ENCODE measurements at places on chromosomes 11 and 22.

GRCh38 chr11:10898003-10898762, 40.3 kb upstream of the ZBED5 start:
- no peak for DNase-seq

DNA sequence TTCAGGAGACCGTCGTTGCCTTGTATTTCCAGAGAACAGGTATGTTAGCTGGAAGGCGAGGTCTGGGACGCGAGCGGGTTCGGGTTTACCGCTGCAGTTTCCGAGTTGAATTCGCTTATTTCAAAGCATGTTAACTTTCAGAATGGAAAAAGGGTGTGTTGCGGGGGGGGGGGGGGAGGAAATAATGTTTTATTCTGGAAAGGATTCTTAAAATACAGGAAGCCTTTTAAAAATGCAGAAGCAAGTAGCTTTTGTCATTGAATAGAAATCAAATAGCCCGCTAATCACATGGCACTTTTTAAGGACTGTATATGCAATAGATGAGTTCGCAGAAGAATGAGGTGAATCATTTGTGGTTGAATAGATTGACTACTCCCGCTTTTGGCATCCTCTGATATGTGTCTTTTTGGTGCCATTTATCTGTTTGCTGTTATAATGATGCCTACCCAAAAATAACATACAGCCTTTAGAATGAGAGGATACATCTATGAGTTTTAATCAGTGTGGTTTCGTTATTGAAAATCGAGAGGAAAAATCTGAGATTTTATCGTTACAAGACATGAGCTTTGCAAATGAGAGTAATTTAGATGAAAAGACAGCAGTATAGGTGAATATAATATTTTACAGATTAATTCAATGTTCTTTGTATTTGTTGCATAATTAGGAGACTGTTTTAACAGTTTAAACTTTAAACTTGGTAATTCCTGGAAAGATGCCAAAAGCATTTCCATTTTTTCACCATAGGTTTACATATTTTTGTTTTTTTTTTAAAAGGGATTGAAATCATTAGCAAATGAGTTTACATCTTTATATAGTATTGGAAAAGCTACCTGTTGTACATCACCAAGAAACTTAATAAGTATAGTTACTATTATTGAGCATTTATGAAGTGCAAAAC, 1.7 kb downstream of the PDE3B start:
- no peak for DNase-seq

DNA sequence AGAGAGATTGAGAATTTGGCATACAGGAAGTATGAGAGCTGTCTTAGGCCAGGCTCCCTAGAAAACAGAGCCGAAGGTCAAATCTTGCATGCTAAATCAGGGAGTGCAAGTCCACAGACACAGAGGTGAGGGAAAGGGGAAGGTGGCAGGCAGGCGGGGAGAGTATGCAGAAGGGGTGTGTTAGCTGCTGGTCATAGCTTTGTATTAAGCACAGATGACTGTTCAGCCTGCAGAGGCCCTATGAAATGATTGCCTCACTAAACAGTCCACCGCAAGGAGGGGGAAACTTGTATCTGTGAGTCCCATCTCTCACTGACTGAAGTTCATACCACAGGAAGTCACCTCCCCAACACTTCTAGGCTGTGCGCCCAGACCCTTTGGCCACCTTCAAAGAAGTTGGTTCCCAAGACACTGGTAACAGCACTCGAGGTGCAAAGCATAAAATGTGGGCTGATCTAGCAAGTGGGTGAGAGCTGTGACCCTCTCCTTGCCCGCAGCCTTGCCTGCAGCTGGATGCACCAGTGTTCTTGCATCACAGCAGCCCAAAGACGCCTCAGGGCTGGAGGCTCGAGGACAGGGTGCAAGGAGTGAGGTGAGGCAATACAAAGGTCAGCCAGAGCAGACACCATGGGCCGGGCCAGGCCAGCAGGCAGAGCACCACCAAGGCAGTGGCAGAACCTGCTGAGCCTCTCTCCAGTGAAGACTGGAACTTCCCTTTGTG, 115.3 kb upstream of the TBCEL start:
- DNase-seq, result no peak

DNA sequence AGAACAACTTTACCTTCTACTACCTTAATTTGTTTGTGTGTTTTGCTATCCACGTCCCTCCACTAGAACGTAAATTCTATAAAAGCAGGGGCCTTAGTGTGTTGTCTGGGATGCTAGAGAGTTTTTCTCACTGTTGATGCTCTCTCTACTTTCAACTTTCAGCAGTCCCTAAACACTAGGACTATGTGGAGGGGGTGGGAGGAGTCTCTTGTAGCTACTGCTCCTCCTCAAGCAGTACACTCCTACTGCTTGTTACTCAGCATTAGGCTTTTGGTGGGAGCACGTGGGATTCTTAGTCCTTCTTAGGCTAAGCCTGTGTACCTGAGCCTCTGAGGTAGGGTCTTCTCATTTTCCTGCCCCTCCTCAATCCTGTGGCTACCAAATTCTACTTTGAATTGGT, 56.3 kb downstream of the ARHGAP20 start:
- DNase-seq, result no peak

GRCh38 chr11:35373284-35373933, 45.9 kb downstream of the SLC1A2 start:
- no peak for DNase-seq

DNA sequence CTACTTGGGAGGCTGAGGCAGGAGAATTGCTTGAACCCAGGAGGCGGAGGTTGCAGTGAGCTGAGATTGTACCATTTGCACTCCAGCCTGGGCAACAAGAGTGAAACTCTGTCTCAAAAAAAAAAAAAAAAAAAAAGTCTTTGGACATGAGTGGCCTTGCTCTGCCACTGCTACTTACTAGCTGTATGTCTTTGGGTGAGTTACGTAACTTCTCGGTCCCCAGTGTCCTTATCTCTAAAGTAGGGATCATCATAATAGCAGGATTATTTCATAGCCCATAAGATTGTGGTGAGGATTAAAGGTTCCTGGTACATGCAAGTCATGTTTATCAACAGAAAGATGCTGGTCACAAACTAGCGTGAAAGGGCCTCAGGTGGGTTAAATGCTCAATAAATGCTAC, 53.9 kb upstream of the HEPHL1 start:
- DNase-seq, result no peak

DNA sequence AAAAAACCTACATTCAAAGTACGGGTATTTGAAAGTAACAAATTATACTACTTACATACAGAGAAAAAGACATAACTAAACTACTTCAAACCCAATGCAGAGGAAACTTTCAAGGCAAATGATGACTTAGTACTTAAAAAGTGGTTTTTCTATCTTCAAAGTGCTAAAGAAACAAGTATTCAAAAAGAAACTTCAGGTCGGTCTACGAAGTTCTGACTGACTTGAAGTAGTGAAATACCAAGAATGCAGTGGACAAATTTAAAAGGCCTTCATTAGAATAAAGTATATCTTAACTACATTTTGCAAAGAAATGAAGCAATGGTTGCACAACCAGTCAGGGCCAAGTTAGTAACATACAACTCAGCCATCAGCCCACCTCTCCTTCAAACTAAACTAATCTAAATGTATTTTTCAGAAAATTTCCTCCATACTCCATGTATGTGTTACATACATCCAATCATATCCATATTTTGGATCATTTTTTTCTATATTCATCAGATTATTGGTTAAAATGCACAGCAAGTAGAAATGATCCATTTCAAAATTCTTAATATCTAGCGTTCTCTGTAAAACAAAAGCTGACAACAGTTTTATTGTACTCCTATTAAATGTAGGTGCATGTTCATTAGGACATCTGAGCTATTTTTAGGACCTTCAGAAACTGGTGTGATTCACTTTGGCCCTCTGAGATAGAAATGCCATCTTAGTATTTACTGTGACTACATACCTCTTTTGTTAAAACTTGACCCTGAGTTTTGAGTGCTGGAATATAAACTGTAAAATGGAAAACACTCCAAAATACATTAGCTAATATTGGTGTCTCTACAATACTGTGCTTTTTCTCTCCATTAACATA, 49.9 kb downstream of the BIRC2 start:
- DNase-seq, result no peak

DNA sequence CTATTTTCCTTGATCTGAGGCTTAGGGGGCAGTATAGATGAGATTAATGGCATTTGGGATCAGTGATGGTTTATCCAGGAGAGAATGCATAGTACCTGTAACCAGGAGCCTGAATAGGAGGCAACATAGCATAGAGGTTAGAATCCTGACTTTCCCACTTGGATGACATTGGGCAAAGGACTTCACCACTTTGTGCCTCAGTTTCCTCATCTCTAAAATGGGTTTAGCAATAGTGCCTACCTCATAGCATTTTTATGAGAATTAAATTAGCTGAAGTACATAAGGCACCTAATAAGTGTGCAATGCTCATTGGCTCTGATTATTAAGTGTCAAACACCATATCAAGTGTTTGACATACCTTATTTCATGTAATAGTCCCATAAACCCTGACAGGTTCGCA, 30.8 kb downstream of the CD44 start:
- DNase-seq, result no peak

GRCh38 chr11:33377412-33378370, 120.5 kb downstream of the HIPK3 start:
- DNase-seq, result no peak

DNA sequence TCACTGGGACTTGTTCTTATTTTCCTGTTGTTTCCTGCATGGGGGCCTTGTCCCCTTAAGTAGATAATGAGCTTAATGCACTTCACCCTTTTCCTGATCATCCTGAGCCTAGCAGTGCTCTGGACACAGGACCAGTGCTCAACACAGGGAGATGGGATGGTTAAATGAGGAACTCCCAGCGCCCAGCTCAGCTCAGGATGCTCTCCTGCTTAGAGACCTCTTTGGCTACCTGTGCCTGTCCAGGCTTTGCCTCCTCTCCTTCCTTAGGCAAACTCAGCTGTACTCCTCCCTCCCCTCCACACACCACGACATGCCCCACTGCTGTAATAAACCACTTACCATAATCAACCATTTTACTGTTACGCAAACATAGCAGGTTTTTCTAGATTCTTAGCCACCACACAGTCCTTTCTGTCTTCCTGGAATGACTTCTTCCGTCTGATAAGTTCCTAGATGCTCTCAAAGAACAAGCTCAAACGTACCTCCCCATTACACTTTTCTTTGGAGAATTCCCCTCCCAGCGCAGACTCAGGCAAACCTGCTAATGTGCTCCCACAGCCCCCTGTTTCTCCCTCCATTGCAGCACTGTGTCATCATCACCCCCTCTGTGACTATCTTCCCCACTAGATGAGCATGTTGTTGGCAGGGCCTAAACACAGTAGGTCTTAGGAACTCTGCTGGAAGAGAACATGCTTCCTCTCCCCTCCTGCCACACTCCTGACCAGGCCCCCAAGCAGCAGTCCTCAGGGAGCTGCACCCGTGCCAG, 113.6 kb downstream of the MICAL2 start:
- DNase-seq, result no peak

DNA sequence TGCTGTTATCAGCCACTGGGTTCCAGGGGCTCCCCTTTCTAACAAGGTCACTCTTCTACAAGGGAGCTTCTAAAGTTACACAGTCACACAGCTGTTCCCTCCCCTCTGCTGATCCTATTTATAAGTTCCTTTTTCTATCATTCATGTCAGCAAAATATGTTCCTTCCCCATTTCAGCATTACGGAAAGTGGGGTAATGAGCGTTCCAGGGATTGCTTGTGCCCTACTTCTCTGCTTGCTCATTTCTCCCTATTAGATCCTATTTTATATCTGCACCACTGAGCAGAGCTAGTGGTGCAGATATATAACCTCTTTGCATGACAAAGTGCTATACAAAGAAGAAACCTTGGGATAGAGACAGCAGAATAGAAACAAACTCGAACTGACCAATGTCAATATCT, 22.7 kb upstream of the PLEKHB1 start:
- DNase-seq, result no peak

- DNase-seq, result no peak
Observed at GRCh38 chr11:297586-298405, 1.5 kb downstream of the IFITM5 start.

- DNase-seq, result no peak
Observed at GRCh38 chr11:46161201-46161600, 39.9 kb upstream of the PHF21A start.

GRCh38 chr22:49184736-49185135, 642.9 kb downstream of the BRD1 start:
- no peak for DNase-seq

DNA sequence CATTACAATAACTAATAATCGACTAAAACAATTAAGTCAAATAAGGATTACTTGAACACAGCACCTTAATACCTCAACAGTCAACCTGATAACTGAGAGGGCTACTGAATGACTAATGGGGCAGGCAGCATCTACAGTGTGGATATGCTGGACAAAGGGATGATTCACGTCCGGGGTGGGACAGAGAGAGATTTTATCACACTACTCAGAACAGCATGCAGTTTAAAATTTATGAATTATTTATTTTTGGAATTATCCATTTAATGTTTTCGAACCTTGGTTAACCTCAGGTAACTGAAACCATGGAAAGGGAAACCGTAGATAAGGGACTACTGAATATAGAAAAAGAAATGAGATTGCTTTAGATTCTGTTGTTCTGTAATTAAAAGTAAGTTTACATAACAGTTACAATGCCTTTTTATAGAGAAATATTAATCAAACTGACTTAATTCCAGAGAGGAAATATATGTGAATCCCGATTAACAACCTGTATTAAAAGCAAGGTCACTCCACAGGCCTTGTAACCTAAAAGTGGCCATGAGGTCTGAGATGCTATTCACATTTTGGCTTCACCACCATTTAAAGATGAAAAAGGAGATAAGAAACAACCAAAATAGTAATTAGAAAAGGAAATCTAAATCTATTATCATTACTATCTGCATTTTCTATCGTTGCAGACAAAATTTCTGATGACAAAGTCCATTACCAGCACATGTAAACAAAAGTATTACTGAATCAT, 119.0 kb upstream of the TP53AIP1 start:
- DNase-seq, result no peak

GRCh38 chr11:85718991-85719807, 33.2 kb upstream of the CCDC89 start:
- DNase-seq, result no peak

DNA sequence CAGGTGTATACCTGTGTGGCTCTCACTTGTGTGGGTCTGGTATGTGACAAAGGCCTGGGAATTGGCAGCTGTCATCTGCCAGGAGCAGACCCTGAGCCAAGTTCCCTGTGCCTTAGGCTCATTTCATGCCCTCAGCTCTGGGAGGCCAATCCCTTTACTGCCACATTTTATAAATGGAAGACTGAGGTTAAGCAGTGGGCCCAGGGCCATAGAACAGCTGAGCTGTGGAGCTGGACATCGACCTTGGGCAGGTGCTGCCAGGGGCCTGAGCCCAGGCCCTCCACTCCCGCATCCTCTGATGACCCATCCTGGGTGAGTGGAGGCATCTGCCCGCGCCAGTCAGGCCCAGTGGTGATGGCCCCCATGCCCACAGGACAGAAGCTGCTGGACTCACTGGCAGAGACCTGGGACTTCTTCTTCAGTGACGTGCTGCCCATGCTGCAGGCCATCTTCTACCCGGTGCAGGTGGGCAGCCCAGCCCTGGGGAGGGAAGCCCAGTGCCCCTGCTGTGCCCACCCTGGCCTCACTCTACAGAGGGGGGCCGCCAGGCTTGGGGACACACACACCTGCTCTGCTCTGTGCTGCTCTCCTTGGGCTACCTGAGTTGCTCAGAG, 20.9 kb upstream of the ARHGAP8 start:
- DNase-seq, result no peak
